Activated naive CD8-positive, alpha-beta T cell treated with anti-CD3 and anti-CD28 coated beads, Interleukin-2, amount 10 ng/mL, durations not matched to agents 7 days and 5 days (primary cell): ENCODE measurements at places on chromosomes 13 and 19. TPM values are rescaled to one million over a fixed set of nuclear protein-coding genes. Genes with fewer than 3 reads are reported as not detected.

GRCh38 chr13:39405107-39405506 lies 197.9 kb downstream of the LHFPL6 start:
- no peaks in the 10 kb centered on the region for H3K36me3 ChIP-seq
- H3K27me3 ChIP-seq: peaks cover 8% of the 10 kb centered on the region
- no peaks in the 10 kb centered on the region for H3K4me1 ChIP-seq

- no peak overlapping the region for H3K4me3 ChIP-seq
- no peak overlapping the region for H3K27ac ChIP-seq
- H3K36me3 ChIP-seq: peaks cover 17% of the 10 kb centered on the region
- DNase-seq: no peak
- H3K27me3 ChIP-seq: no peaks in the 10 kb centered on the region
Measured at GRCh38 chr19:11064831-11065303, 24.4 kb upstream of the LDLR start.

- H3K36me3 ChIP-seq: peaks cover 16% of the 10 kb centered on the region
- H3K27me3 ChIP-seq: no peaks in the 10 kb centered on the region
- H3K4me1 ChIP-seq: peaks cover 2% of the 10 kb centered on the region
Measured at GRCh38 chr13:114296902-114297301, 15.5 kb downstream of the UPF3A start.

DNA sequence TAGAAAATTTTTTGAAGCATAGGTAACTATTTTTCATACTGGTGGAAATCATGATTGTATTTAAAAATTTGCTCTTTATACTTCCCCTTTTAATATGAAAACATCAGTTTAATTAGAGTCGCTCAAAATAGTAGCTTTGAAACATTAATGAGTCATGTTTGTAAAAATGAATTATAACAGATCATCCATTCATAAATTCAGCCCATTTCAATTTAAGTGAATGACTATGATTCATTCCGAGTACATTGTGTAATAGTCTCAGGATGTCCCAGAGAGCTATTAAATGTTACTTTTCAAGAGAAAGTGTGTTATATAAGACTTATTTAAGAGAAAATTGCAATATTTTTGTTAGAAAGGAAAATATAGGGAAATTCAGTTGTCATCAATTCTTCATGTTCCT lies 111.0 kb downstream of the FNDC3A start:
- H3K4me3 ChIP-seq: no peak overlapping the region
- H3K4me1 ChIP-seq: no peaks in the 10 kb centered on the region
- no peaks in the 10 kb centered on the region for H3K27me3 ChIP-seq

DNA sequence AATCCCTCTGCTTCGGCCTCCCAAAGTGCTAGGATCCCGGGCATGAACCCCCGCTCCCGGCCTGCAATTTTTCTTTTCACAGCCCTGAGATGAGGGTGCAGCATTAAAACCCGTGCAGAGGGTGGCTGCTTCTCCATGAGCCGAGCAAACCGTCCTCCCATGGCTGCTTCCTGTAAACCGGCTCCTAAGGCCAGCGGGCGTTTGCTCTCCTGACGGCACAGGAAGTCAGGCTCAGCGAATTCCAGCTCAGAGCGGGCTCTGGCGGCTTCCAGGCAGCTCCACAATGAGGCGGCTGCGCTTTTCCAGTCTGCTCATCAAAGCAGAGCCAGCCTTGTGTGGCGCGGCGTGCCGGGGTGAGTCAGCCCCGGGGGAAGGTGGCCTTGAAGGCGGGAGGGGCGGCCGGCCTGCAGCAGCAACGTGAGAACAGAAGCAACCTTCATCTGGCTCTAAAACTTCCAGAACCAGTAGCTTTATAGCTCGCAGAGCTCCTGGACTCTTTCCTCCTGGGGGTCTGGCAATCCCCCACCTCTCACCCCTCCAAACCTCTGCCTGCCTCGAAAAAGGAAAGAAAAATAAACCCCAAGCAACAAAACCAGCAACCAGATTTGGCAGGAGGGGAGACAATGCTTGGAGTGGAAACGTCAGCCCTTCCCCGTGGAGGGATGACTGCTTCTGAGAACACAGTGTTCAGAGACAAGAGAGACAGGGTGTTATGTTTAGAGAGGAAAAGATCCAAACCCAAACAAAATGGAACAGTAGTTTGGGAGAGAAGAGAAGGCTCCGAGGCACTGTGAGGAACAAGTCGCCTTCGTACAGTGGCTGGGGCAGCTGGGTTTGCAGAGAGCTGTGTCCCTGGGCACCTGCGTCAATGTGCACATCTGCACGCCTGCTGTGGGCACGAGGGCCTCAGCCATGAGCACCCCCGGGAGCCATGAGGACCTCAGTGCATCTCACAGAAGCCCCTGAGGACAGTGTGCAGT lies 67.8 kb downstream of the GADD45B start:
- H3K4me1 ChIP-seq: peaks cover 15% of the 10 kb centered on the region
- no peaks in the 10 kb centered on the region for H3K36me3 ChIP-seq
- H3K27me3 ChIP-seq: no peaks in the 10 kb centered on the region
- DNase-seq: peak; percentile 76
- H3K4me3 ChIP-seq: peak overlapping the region; percentile 75

DNA sequence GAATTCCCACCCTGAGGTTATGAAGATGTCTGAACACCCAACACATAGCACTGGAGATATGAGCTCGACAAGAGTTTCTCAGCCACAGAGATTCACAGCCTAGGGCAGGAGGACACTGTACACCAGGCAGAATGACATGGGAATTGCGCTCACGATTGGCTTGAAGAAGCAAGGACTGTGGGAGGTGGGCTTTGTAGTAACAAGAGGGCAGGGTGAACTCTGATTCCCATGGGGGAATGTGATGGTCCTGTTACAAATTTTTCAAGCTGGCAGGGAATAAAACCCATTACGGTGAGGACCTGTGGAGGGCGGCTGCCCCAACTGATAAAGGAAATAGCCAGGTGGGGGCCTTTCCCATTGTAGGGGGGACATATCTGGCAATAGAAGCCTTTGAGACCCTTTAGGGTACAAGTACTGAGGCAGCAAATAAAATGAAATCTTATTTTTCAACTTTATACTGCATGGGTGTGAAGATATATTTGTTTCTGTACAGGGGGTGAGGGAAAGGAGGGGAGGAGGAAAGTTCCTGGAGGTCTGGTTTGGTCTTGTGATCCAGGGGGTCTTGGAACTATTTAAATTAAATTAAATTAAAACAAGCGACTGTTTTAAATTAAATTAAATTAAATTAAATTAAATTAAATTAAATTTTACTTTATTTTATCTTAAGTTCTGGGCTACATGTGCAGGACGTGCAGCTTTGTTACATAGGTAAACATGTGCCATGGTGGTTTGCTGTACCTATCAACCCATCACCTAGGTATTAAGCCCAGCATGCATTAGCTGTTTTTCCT lies 7.0 kb downstream of the KLK3 start:
- no peak overlapping the region for H3K27ac ChIP-seq
- no peaks in the 10 kb centered on the region for H3K36me3 ChIP-seq
- H3K4me3 ChIP-seq: no peak overlapping the region
- no peaks in the 10 kb centered on the region for H3K4me1 ChIP-seq
- DNase-seq: no peak

- H3K27me3 ChIP-seq: no peaks in the 10 kb centered on the region
- no peak for DNase-seq
- peaks cover 42% of the 10 kb centered on the region for H3K4me1 ChIP-seq
- H3K27ac ChIP-seq: peak overlapping the region; percentile 96
- peak overlapping the region; percentile 93 for H3K4me3 ChIP-seq
- H3K36me3 ChIP-seq: peaks cover 30% of the 10 kb centered on the region
Measured at GRCh38 chr19:38617283-38617763, 430 bp downstream of the MAP4K1 start.

RASGRP4 gene
- total RNA-seq: 0.80 TPM

SYNGR4 gene
- total RNA-seq: 0.30 TPM
